ENCODE measurements at places on chromosomes 5 and 9.

DNA sequence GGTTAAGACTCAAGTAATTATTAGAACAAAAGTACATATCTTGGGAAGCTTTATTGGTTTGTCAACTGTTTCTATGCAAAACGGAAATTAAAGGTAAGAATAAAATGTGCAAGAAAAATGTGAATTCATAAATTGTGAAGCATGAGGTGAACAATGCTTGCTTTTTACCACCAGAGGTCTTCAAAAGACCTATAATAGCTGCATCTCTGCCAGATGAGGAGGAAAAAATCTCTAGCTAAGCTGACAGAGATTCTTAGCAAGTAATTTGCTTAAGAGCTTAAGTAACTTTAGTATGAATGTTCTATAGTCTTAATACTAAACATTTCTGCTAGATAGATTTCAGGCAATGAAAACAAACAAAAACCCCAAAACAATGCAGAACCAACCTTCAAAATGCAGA lies 54.1 kb downstream of the MRPS30 start:
- DNase-seq = no peak

DNA sequence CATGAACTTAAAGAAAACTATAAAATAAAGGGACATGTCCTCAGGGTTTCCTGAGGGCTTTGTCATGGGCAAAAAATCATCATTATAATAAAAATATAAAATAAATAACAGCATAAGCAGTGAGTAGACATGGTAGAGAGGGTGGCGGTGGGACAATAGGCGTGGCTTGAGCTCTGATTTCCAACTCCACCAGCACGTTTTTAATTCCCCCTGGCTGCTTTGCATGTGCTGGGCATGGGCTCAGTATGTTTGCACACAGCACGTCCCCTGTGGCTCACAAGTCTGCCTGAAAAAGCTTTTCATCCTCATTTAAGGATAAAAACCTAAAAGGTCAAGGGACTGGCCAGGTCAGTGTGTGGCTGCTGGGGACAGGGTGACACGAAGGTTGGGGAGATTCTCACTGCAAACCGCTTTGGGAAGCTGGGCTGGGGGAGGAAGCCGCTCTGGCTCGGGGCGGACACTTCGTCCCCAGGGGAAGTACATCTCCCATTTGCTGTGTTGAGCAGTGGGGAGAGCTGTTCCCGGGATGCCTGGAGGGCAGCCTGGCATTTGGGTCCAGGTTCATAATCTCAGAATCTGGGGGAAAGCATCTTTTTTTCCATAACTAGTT lies 32.6 kb downstream of the NKX2-5 start:
- no peak for DNase-seq

GRCh38 chr5:94812232-94812631 lies 193.8 kb downstream of the SLF1 start:
- DNase-seq = no peak

DNA sequence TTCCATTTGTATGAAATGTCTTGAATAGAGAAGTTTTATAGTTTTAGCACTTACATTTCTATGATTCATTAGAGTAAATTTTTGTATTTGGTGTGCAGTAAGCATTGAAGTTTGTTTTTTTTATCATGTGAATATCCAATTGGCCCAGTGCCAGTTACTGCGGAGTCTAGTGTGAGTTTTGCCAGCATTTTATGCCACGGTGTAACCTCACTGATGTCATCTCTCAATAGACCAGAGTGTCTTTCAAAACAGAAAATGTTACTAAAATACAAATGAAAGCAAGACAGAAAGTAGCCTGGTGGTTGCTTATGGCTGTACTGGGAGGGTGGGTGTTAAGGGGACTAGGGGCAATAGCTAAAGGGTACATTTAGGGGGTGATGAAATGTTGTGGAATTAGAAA lies 62.8 kb downstream of the IPPK start:
- DNase-seq = peak; percentile 23

- DNase-seq = no peak
These were observed 3.3 kb downstream of the ZNF462 start for GRCh38 chr9:106866243-106866642.

GRCh38 chr9:72139226-72139625 lies 10.0 kb upstream of the GDA start:
- DNase-seq = no peak

DNA sequence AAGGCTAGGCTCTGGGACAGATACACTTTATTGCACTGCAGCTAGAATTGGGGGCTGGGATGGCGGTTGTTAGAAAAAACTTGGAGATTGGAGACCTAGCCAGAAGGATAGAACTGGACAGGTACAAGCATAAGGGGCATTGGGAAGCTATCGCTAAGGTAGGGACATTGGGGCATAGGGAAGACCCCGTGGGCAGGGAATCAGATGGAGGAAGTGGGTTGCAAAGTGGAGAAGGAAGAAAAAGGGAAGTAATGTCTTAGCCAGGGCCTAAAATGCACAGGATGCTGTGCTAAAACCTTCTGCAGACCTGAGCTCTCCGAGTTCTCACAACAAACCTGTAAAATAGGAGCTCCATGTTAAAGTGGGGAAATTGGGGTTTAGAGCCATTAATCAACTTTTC lies 178.2 kb downstream of the ZDHHC21 start:
- no peak for DNase-seq

DNA sequence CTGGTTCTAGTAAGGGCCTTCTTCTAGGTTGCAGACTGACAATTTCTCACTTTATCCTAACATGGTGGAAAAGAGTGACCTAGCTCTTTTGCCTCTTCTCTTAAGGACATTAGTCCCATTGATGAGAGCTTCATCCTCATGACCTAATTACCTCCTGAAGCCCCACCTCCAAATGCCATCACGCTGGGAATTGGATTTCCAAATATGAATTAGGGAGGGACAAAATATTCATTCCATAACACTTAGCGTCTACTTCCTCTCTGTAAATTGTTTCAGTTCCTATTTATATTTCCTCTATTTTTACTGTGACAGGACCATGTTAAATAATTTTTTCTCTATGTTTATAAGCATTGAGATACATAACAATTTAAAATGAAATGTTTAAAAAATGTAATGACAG lies 408.8 kb downstream of the CDH10 start:
- DNase-seq = no peak

DNA sequence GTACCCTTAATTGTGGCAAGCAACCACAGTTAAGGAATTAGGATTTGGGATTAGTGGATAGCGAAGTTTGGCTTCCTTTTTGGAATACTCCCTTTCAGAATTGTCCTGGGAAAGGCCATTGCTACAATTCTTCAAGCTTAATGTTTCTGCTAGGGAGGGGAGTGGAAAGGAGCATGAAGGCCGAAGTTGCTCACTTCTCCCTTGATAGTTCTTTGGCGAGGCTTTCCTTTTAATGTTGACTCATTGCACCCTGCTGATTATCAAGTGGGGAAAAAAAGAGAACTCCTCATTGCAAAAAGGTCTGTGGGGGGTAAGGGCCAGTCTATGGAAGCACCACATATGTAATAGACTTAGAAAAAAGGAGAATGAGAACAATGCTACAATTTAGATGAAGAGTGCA lies 30.7 kb downstream of the GRIN3A start:
- DNase-seq = no peak

GRCh38 chr5:134611515-134611914 lies 21.1 kb downstream of the SAR1B start:
- no peak for DNase-seq

DNA sequence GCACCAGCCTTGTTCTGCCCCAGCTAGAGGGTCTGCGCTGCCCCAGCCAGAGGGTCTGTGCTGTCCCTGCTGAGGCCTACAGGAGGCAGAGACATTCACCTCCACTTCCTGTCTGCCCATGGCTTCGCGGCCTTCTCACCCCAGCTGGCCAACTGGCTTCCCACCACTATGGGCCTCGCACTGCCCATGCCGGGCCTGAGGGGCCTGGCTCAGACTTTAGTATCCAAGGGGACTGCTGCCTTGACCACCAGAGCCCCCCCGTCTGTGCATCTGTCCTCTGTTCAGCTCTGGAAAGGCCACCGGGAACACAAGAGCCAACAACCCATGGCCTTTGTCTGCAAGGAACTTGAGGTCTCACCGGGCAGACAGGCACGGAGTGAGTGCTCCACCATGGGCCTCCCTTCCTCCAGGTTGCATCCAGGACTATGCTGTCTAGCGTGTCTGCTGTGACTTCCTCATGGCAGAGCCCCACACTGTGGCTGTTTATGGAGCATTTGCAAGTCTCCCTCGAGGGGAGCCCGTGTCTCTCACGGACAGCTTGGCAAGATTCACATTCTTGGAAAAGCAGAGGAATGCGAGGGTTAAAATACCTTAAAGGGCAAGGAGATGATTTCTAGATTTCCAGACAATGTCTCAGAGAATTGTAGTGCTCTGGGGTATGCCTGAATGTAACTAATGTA lies 1.7 kb downstream of the DCANP1 start:
- peak; percentile 36 for DNase-seq

- DNase-seq = no peak
These were observed 56.0 kb downstream of the RGS3 start for GRCh38 chr9:113519426-113520108.

GRCh38 chr5:33969572-33970452 lies 14.7 kb downstream of the SLC45A2 start:
- DNase-seq = peak; percentile 4

DNA sequence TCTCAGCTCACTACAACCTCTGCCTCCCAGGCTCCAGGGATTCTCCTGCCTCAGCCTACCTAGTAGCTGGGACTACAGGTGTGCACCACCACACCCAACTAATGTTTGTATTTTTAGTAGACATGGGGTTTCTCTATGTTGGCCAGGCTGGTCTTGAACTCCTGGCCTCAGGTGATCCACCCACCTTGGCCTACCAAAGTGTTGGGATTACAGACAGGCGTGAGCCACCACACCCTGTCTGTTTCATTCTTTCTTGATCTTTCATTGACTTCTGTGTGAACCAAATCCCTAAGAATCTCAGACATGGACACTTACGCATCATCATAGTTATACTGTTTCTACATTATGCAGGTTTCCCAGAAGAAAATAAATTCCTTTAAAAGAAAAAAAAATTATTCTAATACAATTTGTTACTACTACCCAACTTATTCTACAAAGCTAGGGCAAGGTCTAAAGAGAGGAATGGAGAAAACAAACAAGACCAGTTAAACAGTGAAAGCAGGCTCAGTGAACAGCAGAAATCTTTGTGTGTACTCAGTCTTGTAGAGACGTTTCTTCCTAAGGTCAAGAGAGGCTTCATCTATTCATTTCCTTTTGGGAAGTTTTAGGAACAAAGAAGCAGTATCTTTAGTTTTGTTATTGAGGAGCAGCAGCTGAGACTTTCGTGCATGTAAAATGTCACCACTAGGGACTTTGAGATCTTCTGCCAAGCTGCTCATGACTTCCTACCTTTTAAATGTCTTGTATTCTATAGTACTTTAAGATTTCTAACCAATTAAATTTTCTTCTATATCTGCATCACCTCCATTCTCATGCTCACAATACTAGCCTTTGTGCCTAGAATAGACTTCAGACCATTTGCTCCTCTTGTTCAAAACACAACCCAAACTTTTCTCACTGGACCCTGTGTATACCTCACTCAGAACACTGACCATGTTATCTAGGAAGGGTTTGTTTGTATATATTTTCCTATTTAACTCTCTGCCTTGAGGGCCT lies 5.6 kb upstream of the HMGCR start:
- no peak for DNase-seq

DNA sequence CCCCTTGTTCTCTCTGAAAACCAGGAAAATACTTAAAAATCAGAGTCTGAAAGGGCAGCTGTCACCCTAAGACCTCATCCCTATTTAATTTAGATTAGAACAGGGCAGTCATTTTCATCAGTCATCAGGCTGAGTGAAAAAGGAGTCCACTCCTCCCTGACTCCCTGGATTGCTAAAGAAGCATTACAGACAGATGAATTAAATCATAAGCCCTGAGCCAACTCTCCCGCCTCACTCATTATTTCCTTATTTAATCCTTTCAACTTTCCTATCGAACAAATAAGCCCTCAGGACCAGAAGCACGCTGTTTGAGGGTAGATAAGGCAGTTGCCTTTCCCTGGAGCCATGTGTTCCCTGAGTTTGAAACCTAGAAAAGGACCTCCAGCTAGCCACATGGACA lies 201.9 kb upstream of the ANKRD55 start:
- DNase-seq = no peak

GRCh38 chr9:121929893-121930875 lies 162.9 kb downstream of the TTLL11 start:
- DNase-seq = no peak

DNA sequence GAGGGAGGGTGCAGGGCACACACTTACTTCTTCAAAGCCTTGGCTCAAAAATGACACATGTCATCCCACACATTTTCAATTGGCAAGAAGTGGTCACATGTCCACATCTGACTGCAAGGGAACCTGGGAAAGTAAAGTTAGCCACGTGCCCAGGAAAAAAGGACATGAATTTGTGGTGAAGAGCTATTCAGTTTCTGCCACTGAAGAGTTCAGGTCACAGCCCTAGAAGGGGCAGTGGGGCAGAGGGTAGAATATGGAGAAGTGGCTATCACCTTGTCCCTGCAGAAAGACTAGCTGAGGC lies 1.9 kb upstream of the RGS14 start:
- no peak for DNase-seq

- DNase-seq = no peak
These were observed 2.7 kb upstream of the MTMR12 start for GRCh38 chr5:32315221-32316014.

- DNase-seq = no peak
These were observed 479.0 kb downstream of the CAAP1 start for GRCh38 chr9:26413611-26414010.

DNA sequence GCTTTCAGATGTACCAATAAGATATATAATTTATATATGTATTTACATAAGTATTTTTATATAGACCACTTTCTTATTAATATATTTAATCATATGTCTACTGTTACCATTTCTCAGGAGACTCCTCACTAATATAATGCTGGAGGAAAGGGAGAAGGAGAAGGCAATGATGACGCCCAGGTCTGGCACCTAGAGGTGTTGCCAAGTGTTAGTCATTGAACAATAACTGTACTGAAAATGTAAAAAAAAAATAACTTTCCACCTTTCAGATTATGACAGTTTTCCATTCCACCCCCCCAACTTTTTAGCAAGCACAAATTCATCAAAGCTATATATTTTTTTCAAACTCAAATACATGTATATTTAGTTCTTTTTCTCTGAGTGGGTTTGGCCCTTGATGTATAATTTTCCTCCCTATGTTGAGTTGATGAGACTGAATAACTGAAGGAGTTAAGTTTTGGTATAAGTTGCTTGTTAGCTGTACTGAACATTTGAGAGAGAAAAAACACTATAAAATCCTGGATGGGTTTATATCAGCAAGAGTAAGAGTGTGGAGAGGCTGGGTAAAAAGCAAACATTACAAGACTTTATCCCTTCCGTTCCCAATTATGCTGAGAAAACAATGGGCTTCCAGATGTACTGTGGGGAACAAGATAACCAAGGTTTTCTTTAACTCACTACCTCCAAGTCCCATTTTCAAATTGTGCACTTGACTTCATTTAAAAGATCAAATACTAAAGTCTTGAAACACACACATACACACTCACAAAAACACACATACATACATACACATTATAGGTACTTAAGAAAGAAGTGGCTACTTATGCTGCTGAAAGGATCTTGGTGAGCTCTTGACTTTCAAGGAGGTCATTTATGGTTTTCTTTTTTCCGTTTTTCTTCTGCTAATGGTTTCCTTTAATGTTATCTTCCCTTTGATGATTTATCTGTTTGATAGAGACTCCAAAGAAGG lies 142.8 kb upstream of the IFNE start:
- no peak for DNase-seq

GRCh38 chr5:143383988-143384387 lies 19.5 kb downstream of the NR3C1 start:
- DNase-seq = no peak

Data from SJSA1 (cell line).